ENCODE measurements at places on chromosomes 1 and 21.

DNA sequence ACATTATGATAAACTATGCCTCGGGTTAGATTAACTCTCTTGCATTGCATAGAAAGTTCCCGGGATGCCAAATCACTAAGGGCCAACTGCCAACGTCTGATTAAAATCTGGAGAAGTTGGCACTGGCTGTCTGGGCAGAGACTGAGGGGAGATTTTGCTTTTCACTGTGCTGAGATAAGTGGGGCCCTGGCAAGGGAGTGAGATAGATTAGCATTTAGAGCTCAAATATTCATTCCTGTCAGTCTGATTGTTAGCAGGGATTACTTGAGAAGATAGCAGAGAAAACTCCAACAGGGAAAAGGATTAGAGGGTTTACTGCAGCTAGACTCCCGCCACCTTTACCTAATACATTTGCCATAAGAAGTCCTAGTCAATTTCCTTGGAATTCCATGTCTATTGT, 714.1 kb upstream of the CHRM3 start:
- DNase-seq = peak; percentile 22

GRCh38 chr1:237671262-237671661, 219.5 kb downstream of the ZP4 start:
- DNase-seq = no peak

GRCh38 chr1:64526312-64526711, 56.4 kb downstream of the CACHD1 start:
- DNase-seq = no peak

- no peak for DNase-seq
These were observed 88.9 kb downstream of the TMEM53 start for GRCh38 chr1:44585315-44585920.

DNA sequence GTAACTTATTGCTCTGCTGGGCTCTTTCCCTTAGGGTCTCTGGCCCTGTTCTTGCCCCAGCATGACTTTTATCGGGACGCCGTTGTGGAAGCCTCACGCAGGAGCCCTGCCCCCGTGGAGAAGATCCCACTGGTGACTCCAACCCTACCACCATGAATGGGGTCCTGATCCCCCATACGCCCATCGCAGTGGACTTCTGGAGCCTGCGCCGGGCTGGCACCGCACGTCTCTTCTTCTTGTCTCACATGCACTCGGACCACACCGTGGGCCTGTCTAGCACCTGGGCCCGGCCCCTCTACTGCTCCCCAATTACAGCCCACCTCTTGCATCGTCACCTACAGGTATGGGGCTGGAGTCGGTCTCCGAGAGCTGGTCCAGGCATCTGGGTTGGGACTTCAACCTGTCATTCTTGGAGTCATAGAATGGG, 322 bp downstream of the DCLRE1B start:
- peak; percentile 79 for DNase-seq

- DNase-seq = no peak
These were observed 101.2 kb downstream of the PRDM2 start for GRCh38 chr1:13801232-13801631.

GRCh38 chr1:54978528-54979326, 1.7 kb upstream of the TMEM61 start:
- DNase-seq = no peak

GRCh38 chr1:10821388-10821787, 24.9 kb upstream of the CASZ1 start:
- no peak for DNase-seq

DNA sequence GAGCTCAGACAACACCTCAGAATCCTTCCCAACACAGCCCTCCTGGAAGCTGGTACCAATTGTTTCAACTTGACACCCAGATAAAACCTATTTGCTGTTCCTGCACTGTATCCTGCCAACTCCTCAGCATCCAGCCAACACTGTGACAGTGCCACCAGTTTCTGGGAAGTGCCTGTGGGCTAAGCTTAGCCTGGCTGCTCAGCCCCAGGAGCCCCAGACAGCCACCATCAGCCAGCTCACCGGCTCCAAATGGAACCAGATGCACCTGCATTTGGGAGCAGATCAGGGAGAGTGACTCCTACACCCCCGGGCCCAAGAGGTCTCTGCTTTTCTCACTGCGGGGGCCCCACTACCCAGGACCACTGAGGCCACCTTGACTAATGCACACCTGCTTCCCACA, 24.9 kb downstream of the KCNN3 start:
- DNase-seq = no peak

- DNase-seq = no peak
These were observed 7.7 kb downstream of the CNIH3 start for GRCh38 chr1:224623743-224624333.

GRCh38 chr1:241598249-241598648, 41.9 kb downstream of the CHML start:
- DNase-seq = no peak

- DNase-seq = peak; percentile 88
These were observed 21.5 kb downstream of the ADGRB2 start for GRCh38 chr1:31742462-31743212.

GRCh38 chr1:204829133-204829825, 41.4 kb upstream of the NFASC start:
- no peak for DNase-seq

DNA sequence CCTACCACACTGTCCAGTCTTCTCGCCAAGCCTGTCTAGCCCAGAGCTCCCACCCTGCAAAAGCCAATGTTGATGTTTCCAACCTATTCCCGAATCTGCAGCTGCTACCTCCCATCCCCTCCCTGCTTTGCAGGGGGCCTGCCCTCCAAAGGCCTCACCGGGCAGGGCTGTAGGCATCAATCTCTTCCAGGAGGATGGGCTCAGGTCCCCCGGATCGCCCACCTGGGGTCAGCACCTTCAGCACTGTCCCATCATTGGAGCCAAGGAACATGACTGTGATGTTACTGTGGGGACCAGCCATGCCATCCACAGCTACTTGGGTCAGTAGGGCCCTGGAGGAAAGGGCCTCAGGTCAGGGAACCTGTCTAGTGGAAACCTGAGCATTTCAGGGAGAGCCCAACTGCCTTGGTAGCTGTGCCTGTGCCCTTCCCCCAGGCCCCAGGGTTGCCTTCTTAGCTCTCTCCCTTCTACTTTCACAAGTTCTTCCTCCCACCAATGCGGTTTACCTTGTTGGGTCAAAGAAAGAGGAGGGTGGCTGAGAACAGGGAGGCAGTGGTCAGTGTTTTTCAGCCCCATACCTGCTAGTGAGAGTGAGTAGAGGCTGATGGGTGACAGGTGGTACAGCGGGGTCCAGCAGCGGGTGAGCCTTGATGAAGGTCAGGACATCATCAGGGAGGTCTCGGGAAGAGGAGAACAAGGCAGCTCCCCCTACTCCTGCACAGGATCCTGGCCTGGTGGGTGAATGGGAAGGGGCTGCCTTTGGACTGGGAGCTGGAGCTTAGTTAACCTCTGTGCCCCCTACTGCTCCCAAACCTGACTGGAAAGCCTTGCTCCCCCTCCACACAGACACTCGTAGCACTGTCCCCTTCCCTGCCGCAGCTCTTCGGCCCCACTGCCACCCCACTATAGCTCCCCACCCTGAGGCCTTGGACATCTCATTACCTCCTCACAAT, 10.7 kb downstream of the SEMA6C start:
- DNase-seq = no peak

DNA sequence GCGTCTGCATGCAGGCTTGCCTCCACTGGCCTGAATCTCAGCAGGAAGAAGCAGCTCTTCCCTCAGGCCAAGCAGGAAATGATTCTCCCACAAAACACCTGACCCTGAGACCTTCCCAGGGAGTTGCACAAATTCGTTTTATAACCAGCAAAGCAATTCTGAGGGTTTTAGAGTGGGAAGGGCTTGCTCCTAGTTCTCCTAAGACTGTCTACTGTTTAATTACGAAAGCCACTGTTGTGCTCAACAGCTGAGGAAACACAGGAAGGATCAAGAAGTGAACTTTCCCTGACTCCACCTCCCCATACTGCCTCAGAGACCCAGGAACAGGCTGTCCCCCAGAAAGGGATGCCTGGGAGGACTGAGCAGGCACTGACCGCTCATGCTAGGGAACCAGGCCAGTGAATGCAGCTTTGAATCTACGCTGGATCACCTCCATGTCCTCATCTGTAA, 37.0 kb upstream of the PUM1 start:
- no peak for DNase-seq

- DNase-seq = no peak
These were observed 149.7 kb downstream of the LYPLAL1 start for GRCh38 chr1:219323426-219323825.

DNA sequence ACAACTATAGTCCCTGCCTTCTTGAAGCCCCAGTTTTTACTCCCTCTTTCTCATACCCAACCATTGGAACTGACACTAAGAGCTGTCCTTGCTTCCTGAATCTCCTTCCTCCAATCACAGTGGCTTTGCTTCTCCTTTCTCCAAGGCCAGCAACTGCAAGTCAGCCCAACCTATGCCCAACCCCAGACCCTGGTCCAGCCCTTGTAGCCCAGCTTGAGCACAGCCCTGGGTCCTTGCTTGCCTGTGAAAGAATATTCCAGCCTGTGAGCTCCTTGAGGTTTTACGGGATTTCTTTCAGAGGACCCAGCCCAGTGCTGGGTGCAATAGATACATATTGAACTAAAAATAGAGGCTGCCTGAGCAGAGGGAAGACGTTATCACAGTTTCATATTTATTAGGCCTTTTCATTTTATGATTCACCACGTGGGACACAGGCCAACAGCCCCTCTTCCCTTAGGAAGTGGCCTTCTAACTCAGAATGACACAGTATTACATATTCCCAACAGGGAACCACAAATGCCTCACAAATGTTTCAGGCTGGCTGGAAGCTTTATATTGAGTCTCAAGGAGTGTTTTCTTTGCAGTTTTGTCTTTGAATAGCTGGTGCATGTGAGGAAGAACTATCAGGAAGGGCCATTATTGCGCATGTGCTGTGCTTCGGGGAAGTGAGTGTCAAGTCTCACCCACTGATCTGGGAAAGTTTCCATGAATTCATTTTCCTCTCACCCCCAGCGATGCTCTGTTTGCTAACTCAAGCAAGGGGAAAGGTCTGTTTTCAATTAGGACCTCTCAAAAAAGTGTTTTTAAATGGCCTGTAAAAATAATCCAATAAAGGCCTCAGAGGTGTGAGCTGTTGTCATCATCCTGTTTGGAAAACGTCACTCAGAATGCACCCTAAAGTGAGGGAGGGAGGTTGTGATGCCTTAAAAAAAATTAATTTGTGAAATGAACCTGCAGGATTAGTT, 92.3 kb upstream of the NFIA start:
- no peak for DNase-seq

GRCh38 chr1:5707566-5708345, 284.5 kb downstream of the NPHP4 start:
- peak; percentile 63 for DNase-seq

DNA sequence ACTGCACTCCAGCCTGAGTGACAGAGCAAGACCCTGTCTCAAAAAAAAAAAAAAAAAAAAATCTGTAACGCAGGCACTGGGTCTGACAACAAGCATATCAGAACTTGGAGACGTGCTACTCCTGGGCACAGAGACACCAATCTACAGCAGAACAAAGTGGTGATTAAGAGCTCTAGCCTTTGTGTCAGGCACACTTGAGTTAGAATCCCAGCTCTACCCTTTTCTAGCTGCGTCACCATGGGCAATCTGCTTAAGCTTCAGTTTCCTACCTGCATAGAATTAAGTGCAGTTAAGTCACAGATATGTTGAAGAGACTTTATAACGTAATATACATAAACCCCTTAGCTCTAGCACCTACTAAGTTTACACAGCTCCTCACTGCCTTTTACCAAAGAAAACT, 3.4 kb upstream of the CDCA8 start:
- no peak for DNase-seq

- no peak for DNase-seq
These were observed 58.6 kb downstream of the TLR5 start for GRCh38 chr1:223084464-223084866.

DNA sequence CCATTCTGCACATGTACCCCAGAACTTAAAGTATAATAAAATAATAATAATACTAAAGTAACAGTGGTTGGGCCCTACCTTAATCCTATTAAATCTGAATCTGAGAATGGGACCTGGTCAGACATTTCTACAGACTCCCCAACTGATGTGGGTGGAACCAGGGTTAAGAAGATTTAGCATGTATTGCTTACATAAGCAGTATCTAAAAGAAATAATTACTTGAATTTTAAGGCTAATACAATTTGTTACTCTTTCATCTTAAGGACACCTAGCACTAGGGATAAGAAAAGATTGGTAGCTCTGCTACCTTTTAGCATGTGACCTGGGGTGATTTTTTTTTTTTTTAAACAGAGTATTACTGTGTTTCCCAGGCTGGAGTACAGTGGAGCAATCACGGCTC, 79.4 kb downstream of the IVNS1ABP start:
- DNase-seq = no peak
